ENCODE measurements at places on chromosomes 5 and 9.

DNA sequence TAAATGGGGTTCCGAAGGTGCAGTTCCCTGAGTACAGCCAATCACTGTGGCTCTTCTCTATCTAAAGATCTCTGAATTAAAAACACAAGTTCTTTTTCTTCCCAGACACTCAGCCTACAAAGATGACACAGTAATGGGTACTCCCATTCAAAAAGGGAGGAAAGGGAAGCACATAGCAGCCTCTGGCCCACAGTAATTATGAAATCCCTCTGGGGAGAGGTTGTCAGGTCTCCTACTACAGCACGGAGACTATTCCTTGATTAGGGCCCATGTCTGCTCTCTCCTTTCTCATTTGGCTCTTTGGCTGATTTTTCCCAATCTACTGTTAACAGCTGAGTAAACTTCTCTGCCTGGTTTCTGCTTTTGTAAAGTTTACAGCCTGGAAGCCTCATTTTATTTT lies 62.0 kb upstream of the RANBP3L start:
- DNase-seq = no peak

DNA sequence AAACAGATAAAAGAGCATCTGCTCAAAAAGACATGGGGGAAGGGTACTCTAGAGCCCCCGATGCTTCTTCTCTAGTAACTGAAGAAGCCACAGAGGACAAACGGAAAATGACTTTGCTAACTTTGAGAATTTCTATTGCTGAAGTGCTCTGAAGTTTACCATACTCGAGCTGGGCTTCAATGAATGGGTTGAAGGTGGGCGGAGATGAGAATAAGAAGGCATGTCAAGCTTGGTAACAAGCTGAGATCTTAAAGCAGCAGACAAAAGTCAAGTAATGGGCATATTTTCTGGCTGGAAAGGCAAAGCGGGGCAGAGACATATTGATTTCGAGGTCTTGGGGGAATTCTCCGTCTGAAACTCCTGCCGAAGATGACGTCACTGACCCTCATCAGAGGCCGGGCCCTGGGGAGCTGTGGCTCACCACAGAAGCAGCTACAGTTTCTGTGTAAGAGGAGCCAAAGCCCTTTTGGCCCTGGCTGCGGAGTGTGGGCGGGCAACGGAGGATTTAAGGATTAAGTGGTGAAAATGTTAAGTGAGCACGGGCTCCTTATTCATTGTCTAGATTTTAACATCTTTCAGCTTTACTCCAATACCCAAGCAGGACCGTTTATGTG lies 115.8 kb upstream of the SLIT3 start:
- no peak for DNase-seq

GRCh38 chr9:78297672-78297961 lies 692 bp downstream of the PSAT1 start:
- DNase-seq = no peak

- no peak for DNase-seq
These were observed 499.8 kb upstream of the GRIA1 start for GRCh38 chr5:152990649-152991048.

- DNase-seq = no peak
These were observed 64.3 kb downstream of the ARHGAP26 start for GRCh38 chr5:142834504-142834903.

- DNase-seq = no peak
These were observed 154.4 kb upstream of the COL5A1 start for GRCh38 chr9:134487066-134487710.

- DNase-seq = no peak
These were observed 31.1 kb upstream of the MAMDC2 start for GRCh38 chr9:70012569-70012968.
